ENCODE measurements at places on chromosomes 2 and 18.

- peak; percentile 17 for DNase-seq
Measured at GRCh38 chr2:204024503-204024902, 87.9 kb downstream of the ICOS start.

- DNase-seq = no peak
Measured at GRCh38 chr2:26475037-26475436, 2.9 kb downstream of the OTOF start.

GRCh38 chr18:51149670-51150069 is 47.8 kb downstream of the MEX3C start:
- no peak for DNase-seq

DNA sequence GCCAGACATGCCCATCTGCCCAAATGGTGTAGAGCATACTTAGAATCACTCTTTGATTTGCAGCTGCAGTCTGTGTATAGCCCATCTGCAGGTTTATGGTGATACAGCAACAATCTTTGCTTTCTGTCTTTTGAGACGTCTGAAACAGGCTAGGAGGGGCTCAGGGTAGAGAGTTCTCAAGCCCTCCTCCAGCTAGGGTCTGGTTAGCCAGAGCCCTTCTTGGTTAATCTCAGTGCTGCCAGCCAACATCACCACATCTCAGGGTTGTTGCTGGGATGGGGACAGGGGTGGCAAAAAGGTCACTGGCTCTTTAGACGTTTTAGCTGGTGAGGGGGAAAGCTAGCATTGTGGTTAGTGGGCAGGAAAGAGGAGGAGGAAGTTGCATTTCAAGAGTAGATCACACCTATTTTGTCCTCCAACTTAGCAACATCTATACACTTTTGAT is 136.6 kb upstream of the ACAA2 start:
- no peak for DNase-seq

DNA sequence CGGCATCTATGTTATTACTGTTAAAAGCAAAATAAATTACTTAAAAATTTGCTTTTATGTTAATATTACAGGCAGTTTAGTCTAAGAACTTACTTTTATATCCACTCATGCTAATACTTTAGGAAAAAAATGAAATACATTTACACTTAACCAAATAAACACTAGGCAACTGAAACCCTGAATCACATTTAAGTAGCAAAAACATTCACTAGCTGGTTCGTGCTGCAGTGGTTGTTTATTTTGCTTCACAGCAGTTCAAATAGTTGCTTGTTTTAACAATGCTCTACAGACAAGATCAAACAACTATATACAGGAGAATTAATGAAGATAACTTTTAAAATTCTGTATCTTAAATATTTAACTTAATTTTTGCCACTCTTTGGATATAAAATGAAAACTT is 60.8 kb downstream of the ABCG8 start:
- no peak for DNase-seq

All from fibroblast of skin of right quadriceps (primary cell).